Thoracic aorta (tissue), 2 donors: ENCODE measurements at places on chromosomes 5 and 9.

GRCh38 chr9:134757216-134757975 is 115.8 kb downstream of the COL5A1 start:
- H3K27me3 ChIP-seq, result no peaks in the 10 kb centered on the region
- DNase-seq, result no peak
- H3K4me1 ChIP-seq, result no peaks in the 10 kb centered on the region
- H3K4me3 ChIP-seq, result no peak overlapping the region
- H3K27ac ChIP-seq, result no peak overlapping the region

- DNase-seq, result no peak
- no peak overlapping the region for H3K4me3 ChIP-seq
- no peak overlapping the region for H3K27ac ChIP-seq
Measured at GRCh38 chr9:127252410-127253318, 11.9 kb upstream of the GARNL3 start.

DNA sequence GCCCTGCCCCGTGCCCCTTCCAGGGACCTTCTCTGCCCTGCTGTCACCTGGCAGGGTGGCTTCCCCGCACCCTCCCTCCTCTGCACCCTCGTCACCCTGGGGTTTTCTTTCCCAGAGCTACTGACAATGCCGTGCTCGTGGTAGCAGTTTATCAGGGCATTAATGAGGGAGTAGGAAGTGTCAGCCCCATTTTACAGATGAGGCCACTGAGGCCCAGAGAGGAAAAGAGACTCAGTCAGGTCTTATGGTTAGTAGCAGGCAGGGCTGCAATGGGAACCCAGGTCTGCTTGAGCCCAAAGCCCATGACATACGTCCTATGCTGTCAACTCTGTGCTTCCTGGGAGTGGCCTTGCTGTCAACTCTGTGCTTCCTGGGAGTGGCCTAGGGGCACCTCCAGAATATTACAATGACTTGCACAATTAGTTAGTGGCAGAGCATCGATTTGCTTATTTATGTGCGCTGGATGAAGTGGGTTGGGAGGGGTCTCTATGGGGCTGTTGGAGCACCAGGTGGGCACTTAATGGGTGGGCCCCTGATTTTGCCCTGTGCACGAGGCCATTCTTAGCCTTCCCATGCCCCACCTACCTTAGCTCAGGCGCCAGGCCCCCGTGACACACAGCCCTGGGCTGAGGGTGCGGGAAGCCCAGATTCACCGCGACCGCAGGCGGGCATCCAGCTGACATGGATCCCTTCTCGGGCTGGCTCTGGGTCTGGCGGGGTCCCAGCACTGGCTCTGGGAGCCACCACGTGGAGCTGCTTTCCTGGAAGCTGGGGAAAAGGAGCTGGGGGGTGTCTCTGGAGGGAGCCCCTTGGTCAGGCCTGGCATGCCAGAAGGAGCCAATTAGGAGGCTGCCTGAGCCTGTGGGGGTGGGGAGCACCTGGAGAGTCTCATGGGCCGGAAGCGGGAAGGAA is 82.0 kb upstream of the ORM1 start:
- no peaks in the 10 kb centered on the region for H3K27me3 ChIP-seq
- H3K27ac ChIP-seq, result no peak overlapping the region
- H3K36me3 ChIP-seq, result peaks cover 1% of the 10 kb centered on the region
- DNase-seq, result no peak
- H3K4me1 ChIP-seq, result peaks cover 18% of the 10 kb centered on the region

DNA sequence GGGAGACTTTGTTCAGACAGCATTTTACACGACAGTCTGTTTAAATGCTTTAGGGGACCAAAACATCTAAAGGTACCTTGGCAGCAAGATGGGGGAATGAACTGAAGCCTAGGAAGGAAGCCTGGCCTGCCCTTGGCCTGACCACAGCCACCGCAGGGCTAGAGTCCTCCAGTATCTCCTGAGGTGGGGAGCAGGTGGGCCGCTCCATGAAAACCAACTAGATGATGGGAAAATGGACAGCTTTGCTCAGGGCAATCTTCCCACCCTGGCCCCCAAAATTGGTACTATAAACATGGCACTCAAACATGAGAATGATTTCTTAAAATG is 153.3 kb downstream of the AUH start:
- peaks cover 20% of the 10 kb centered on the region for H3K4me1 ChIP-seq
- H3K27ac ChIP-seq, result peak overlapping the region; percentile 69

DNA sequence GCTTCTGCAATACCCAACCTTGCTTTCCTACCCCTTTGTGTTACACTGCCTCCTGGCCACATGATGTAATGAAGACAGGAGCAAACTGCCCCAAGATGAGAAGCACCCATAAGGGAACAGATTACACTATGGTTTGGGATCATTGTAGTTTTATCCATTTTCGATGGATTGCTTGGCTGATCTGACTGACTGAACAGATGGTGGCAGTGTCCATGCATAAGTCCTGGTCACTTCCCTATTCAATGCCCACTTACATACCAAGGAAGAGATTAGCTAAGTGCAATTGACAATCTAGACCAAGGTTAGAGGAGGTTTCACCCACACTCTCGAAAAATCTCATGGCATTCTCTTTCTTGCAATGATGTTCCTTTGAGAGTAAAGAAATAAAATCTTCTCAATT is 319.9 kb downstream of the RAB3C start:
- no peak overlapping the region for H3K4me3 ChIP-seq
- H3K27me3 ChIP-seq, result no peaks in the 10 kb centered on the region
- H3K36me3 ChIP-seq, result no peaks in the 10 kb centered on the region
- no peak for DNase-seq
- no peaks in the 10 kb centered on the region for H3K4me1 ChIP-seq

GRCh38 chr5:122957457-122957856 is 79.1 kb downstream of the PPIC start:
- H3K4me1 ChIP-seq, result no peaks in the 10 kb centered on the region
- H3K36me3 ChIP-seq, result no peaks in the 10 kb centered on the region
- no peak for DNase-seq
- no peak overlapping the region for H3K27ac ChIP-seq
- no peak overlapping the region for H3K4me3 ChIP-seq
- no peaks in the 10 kb centered on the region for H3K27me3 ChIP-seq

GRCh38 chr5:81747030-81747429 is 3.9 kb downstream of the SSBP2 start:
- H3K27ac ChIP-seq, result no peak overlapping the region
- H3K4me1 ChIP-seq, result peaks cover 51% of the 10 kb centered on the region
- H3K36me3 ChIP-seq, result no peaks in the 10 kb centered on the region
- no peak overlapping the region for H3K4me3 ChIP-seq
- no peaks in the 10 kb centered on the region for H3K27me3 ChIP-seq
- no peak for DNase-seq

DNA sequence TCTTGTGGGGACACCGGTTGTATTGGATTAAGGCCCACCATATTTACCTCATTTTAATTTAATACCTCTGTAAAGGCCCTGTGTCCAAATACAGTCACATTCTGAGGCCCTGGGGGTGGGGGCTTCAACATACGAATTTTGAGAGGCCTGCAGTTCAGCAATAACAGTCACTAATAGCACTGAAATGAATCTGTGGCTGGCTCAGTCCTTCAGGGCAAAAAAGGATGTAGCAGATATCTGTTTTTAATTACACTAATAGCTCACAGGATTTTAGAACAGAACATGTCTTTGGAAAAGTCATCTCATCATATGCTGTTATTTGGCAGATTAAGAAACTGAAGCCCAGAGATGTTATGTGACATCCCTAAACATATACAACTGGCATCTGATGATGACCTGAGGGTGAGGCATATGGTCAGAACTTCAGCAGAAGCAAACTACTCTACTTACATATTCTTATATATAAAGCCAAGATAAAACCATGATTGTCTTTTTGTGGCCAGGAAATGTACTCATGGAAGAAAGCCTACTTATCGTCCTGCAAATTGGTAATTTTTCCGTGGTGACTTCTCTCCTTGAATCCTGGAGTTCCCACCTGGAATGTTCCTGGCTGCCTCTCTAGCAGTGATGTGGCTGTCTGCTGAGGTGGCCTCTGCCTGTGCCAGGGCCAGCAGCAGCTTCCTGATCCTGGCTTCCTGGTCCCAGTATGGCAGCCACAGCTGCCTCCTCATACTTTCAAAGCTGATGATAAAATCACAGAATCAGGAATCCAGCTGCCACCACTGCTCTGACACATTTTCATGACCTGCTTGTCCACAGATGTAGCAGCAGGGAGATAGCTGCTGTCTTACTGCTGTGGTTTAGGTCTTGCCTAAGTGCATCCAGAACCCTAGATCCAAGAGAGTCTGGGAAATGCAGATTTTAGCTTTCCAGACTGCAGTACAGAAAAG is 72.1 kb upstream of the ANKRD55 start:
- H3K27me3 ChIP-seq, result no peaks in the 10 kb centered on the region
- no peak overlapping the region for H3K27ac ChIP-seq
- no peak overlapping the region for H3K4me3 ChIP-seq
- no peak for DNase-seq
- no peaks in the 10 kb centered on the region for H3K36me3 ChIP-seq

- no peak for DNase-seq
- H3K4me1 ChIP-seq, result no peaks in the 10 kb centered on the region
- no peaks in the 10 kb centered on the region for H3K27me3 ChIP-seq
- no peak overlapping the region for H3K4me3 ChIP-seq
- no peaks in the 10 kb centered on the region for H3K36me3 ChIP-seq
Measured at GRCh38 chr5:11191673-11192072, 430.6 kb upstream of the DAP start.

GRCh38 chr5:58551492-58551891 is 31.4 kb upstream of the RAB3C start:
- H3K36me3 ChIP-seq, result no peaks in the 10 kb centered on the region
- H3K27ac ChIP-seq, result no peak overlapping the region
- no peaks in the 10 kb centered on the region for H3K27me3 ChIP-seq
- DNase-seq, result no peak
- H3K4me1 ChIP-seq, result no peaks in the 10 kb centered on the region
- no peak overlapping the region for H3K4me3 ChIP-seq

GRCh38 chr9:109278848-109279247 is 42.0 kb downstream of the EPB41L4B start:
- H3K36me3 ChIP-seq, result no peaks in the 10 kb centered on the region
- no peak for DNase-seq
- no peaks in the 10 kb centered on the region for H3K27me3 ChIP-seq

GRCh38 chr5:34040472-34040871 is 2.5 kb downstream of the C1QTNF3 start:
- no peak overlapping the region for H3K4me3 ChIP-seq
- no peak for DNase-seq
- H3K4me1 ChIP-seq, result peaks cover 12% of the 10 kb centered on the region
- H3K36me3 ChIP-seq, result no peaks in the 10 kb centered on the region

DNA sequence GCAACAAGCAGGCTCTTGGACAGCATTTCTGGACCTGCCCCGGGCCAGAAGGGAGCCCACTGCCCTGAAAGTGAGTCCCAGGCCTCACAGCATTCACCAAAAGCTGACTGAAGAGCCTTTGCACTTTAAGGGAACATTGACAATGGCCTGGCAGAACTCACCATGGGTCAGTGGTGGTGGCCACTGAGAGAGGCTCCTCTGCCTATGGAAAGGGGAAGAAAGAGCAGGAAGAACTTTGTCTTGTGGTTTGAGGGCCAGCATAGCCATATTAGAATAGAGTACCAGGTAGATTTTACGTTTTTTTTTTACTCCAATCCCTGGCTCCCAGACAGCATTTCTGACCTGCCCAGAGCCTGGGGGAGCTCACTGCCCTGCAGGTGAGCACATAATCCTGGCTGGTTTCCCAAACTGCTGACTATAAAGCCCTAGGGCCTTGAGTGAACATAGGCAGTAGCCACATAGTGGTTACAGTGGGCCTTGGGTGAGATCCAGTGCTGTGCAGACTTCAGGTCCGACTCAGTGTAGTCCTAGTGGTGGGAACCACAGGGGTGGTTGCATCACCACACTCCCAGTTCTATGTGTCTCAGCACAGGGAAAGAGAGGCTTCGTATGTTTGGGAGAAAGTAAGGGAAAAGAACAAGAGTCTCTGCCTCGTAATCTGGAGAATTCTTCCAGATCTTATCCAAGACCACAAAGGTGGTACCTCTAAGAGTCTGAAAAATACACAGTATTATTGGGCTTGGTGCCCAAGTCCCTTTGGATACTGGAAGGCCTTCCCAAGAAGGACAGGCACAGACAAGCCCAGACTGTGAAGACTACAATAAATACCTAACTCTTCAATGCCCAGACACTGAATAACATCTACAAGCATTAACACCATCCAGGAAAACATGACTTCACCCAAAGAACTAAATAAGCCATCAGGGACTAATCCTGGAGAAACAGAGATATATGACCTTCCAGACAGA is 89.5 kb downstream of the TSSK1B start:
- no peaks in the 10 kb centered on the region for H3K36me3 ChIP-seq
- H3K27me3 ChIP-seq, result no peaks in the 10 kb centered on the region
- H3K27ac ChIP-seq, result no peak overlapping the region
- no peak for DNase-seq

DNA sequence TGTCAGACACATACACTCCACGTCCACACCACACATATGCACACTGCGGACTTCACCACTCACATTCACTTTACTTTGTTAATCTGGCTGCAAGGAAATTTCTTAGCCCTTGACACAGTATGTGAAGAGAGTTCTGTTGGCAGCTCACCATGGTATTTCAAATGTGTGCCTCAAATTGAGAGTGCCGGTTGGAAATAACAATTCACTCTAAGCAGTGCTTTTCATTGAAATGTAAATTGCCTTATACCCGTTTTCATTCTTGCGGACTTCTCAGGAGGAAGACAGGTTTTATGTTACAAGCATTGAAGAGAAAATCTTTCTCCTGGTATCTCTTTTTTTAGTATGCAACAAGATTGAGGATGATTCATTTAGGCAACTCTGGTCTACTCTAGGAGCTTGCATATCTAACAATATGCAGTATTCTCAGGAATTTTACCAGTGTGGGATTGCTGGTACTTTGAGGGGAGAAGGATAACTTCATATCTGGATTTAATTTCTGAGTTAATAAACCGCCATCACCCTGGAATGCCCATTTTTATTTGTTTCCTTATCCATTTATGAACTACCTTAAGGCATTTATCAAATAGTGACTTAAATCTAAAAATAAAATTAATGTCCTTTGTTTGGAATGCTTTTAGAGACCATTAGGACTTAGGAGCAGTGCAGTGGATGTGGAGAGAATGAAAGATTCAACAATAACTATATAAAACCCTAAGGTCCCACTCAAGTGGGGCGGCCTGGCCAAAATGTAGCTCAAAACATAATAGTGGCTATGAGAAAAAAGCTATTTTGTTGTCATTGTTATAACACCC is 87.0 kb downstream of the IQGAP2 start:
- no peak overlapping the region for H3K4me3 ChIP-seq
- H3K27me3 ChIP-seq, result no peaks in the 10 kb centered on the region
- no peaks in the 10 kb centered on the region for H3K36me3 ChIP-seq
- no peaks in the 10 kb centered on the region for H3K4me1 ChIP-seq
- DNase-seq, result no peak

- no peak overlapping the region for H3K27ac ChIP-seq
- no peak for DNase-seq
- no peak overlapping the region for H3K4me3 ChIP-seq
- no peaks in the 10 kb centered on the region for H3K36me3 ChIP-seq
Measured at GRCh38 chr5:32500181-32500580, 55.6 kb upstream of the ZFR start.

- DNase-seq, result no peak
- peaks cover 21% of the 10 kb centered on the region for H3K4me1 ChIP-seq
- no peak overlapping the region for H3K4me3 ChIP-seq
- H3K27me3 ChIP-seq, result no peaks in the 10 kb centered on the region
- no peaks in the 10 kb centered on the region for H3K36me3 ChIP-seq
Measured at GRCh38 chr5:1564182-1564748, 40.5 kb upstream of the LPCAT1 start.

GRCh38 chr5:143014017-143014651 is 244.0 kb downstream of the ARHGAP26 start:
- no peak overlapping the region for H3K4me3 ChIP-seq
- no peaks in the 10 kb centered on the region for H3K4me1 ChIP-seq
- H3K36me3 ChIP-seq, result no peaks in the 10 kb centered on the region
- no peak for DNase-seq
- H3K27me3 ChIP-seq, result no peaks in the 10 kb centered on the region
- H3K27ac ChIP-seq, result no peak overlapping the region
